Activated CD4-positive, CD25-positive, alpha-beta regulatory T cell treated with anti-CD3 and anti-CD28 coated beads, Interleukin-2, amount 50 U/mL, for 24 hours (primary cell): ENCODE measurements at places on chromosomes 6 and 20.

GRCh38 chr6:75532521-75532920 lies 38.9 kb upstream of the FILIP1 start:
- no peak for ATAC-seq

- ATAC-seq: no peak
Measured at GRCh38 chr20:5535125-5535756, 215.0 kb upstream of the SHLD1 start.

DNA sequence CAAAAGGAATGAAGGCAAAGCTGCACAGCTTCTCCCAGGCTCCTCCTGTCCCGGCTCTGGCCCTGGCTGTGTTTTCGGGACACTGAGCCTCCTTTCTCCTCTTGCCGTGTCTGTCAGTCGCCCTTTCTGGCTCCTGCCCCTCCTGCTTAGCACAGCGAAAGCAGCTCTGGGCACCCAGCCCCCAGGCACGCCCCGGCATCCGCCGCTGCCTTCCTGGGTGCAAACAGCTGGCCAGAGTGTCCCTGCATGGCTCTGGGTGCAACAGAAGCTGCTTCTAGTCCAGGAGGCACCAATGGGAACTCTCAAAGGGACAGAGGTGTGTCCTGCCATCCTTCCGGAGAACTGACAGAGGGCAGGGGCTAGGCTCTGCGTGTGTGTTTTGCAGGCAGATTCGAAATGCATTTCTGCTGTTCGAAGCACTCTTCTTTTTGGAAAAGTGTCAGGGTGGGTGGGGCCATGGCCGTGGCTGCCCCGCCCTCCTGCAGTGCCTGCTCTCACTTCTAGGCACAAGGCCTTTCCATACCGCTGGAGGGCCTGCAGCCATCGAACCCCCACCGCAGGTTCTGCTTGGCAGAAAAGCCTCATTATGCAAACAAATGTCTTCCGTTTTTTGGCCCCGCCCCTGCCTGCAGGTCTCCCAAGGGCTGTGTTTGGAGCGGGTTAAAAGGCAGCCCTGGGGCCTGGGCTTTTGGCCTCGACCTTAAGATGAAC lies 15.5 kb downstream of the COL9A3 start:
- peak; percentile 33 for ATAC-seq

GRCh38 chr6:148179786-148180185 lies 162.9 kb upstream of the SASH1 start:
- ATAC-seq: no peak

GRCh38 chr20:11686820-11687543 lies 230.7 kb upstream of the BTBD3 start:
- ATAC-seq: no peak

DNA sequence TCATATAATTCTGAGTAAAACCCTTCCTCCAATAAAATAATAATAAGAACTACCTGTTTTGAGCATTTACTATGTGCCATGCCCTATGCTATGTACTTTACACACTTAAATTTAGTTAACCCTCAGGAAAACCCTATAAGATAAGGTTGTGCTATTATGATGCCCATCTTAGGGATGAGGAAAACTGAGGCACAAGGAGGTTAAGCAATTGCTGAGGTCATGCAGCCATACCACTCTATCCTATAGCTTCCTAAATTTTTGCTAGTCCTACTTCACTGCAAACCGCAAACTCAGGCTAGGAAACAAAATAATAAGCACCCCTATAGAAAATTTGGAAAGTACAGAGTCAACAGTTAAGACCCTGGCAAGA lies 38.9 kb upstream of the GFOD1 start:
- ATAC-seq: no peak

GRCh38 chr20:40688129-40689099 lies 622 bp downstream of the MAFB start:
- no peak for ATAC-seq

DNA sequence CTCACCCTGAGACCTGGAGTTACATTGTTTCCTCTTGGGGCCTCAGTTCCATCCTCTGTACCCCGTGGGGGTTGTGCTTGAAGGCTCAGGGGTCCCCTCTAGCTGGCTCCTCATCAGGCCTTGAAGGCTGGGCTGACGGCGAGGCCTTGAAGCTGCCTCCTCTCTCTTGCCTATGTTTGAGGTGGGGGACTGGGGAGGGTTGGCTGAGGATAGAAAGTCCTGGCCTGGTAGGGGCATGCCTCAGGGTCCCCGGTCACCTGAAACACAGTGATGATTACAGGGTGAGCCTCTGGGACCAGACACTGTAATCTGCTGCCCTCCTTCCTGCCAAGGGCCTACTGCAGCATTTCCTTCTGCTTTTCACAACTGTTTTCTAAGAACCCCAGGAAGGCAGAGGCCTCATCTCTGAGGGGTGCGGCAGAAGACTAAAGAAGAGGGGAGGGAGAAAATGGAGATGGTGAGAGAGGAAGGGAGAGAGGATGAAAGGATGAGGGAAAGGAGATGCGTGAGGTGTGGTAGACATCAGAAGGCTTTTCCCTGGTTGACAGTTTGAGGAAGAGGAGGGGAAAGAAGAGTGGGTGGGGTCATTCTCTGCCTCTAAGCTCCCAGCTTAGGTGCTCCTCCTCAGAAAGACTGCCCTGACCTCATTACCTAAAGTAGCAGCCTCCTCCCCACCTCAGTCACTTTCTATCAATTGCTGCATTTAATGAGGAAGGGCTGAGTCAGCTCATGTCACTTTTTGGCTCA lies 29.7 kb downstream of the VEGFA start:
- no peak for ATAC-seq

GRCh38 chr6:42341771-42342553 lies 109.8 kb downstream of the TRERF1 start:
- no peak for ATAC-seq

- ATAC-seq: no peak
Measured at GRCh38 chr6:35357677-35358076, 15.3 kb downstream of the PPARD start.

GRCh38 chr6:83908813-83909212 lies 49.3 kb downstream of the CYB5R4 start:
- no peak for ATAC-seq

DNA sequence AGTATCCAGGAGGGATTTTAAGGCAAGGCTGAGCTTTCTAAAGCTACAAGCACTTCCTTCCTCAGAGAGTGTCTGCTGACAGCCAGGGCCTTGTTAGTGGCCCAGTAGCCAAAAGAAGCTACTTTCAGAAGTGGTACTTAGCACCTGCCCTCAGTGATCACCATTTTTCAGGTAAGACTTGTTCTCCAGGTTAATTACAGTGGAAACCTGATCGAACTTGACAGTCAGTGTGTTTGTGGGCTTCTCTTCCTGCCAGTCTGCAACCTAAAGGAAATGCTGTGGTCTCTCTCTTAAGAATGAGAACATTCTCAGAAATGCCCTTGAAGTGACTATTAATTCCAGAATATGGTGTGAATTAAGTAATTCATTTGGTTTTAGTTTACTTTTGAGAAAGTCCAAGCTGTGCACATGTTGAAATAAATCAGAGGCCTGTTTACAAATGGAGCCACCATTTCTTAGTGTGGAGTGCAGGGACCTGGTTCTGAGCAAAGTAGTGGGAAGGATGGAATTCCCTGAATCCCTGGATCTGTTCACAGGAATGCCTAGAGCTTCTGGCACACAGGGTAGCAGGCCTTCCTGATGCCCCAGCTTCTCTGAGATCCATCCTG lies 185.3 kb upstream of the AGPAT4 start:
- no peak for ATAC-seq

GRCh38 chr6:33028220-33028849 lies 18.9 kb upstream of the HLA-DOA start:
- ATAC-seq: no peak

DNA sequence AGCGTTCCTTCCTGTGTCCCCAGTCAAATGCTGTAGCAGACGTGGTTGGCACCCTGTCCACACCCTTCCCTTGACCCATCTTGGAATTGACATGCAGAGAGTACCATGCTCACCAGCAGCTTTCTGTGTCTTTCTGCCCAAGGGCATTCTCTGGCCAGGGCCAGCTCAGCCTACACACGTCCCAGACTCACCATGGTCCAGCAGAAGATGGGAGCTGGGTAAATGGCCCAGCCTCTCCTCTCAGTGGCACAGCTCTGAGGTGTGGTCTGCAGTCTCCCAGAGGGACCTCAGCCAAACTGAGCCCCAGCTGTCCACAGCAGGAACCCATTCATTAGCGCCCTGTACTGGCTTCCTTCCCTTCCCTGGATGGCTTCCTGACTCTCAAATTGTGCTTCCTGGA lies 31.1 kb upstream of the BLCAP start:
- no peak for ATAC-seq

- no peak for ATAC-seq
Measured at GRCh38 chr6:7685276-7685675, 40.6 kb upstream of the BMP6 start.

GRCh38 chr6:24549158-24549557 lies 54.4 kb downstream of the ALDH5A1 start:
- ATAC-seq: no peak

GRCh38 chr6:42359021-42359420 lies 92.7 kb downstream of the TRERF1 start:
- no peak for ATAC-seq

GRCh38 chr20:39190666-39191570 lies 228.8 kb downstream of the DHX35 start:
- no peak for ATAC-seq

DNA sequence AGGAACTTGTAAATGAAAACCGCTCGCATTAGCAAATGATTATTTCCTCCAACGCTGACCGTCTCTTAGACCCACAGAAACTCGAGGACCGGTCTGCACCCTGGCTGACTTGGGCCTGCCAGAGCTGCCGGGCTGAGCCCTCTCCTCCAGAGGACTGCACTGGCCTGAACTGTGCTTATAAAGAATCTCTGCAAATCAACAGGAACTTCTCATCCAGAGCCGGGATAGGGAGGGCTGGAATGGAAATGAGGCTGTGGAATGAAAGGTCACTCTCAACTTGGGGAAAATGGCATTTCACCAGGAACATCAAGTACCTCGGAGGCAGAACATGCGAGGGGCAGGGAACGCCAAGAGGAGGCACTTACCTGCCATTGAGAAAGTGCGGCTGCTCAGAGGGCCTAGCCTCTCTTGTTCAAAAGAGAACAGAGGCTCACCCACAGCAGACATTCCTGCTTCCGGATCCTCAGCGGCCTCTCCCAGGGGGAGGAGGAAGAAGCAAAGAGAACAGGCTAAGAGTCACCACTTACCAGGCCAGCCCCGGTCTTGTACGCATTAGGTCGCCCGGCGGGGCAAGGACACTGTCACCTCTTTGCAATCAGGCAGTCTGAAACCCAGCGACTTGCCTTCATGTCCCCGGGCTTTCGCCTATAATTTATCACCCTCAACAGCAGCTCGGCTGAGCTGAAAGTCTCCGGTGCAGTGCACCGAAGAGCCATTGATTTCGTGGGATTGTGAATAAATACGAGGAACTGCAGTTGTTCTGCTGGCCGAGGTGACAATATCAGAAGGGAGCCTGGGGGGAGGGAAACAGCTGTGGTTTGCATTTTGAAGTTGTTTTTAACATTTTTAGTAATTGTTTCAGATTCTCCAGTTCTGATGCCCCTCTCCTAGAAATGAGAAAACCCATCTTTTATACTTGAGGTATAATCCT lies 37.6 kb downstream of the ZMYND8 start:
- ATAC-seq: no peak

GRCh38 chr6:6091608-6092002 lies 84.9 kb upstream of the NRN1 start:
- no peak for ATAC-seq

DNA sequence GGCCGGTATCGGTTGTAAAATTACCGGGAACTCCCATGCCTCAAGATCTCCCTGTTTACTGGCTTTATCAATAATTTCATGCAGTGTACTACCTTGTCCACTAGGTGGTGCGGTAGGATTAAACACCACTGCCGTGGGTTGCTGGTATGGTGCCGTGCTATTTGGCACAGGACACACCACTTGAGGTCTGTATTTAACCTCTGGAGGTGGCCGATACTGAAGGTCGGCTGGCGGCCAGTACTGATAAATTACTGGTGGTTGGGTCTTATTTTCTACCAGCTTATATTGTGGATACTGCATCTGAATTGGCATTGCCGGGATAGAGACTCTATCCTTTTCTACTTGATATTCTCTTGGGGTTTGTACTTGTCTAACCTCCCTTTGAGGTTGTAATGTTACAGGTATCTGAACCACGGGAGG lies 14.3 kb upstream of the PTCRA start:
- ATAC-seq: peak; percentile 90

DNA sequence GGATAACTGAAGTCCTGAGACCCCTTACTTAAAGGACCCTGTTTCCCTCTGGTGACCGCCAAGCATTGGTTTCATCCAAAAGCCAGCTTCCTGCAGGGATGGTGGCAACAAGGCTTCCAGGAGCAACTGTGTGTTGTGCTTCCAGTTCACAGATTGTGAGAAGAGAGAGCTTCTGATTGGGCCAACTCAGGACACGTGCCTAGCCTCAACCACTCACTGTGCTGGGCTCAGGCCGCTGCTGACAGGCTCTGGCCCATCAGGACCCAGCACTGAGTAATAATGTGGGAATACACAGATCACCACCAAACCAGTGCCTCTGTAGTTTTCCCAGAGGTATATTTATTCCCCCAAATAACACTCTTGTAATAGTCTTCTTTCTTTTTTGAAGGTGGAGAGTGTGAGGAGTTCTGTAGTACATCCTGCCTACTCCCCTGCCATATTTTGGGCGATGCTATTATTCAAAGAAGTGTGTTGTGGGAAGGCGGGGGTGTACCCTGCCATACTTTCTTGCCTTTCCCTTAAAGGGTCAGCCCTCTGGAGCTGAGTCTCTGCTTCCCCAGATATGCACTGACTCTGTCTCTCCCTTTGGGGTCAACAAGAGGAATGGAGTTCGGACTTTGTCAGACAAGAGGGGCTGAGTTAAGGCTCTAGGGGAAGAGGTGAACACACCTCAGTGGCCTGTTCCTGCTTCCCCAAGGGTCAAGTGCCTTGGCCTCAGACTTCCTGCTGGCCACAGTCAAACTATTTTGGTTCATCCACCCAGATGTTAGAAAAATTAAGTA lies 23.2 kb downstream of the PPP1R16B start:
- no peak for ATAC-seq

- ATAC-seq: peak; percentile 61
Measured at GRCh38 chr6:41191569-41191968, 9.4 kb downstream of the TREML2 start.

DNA sequence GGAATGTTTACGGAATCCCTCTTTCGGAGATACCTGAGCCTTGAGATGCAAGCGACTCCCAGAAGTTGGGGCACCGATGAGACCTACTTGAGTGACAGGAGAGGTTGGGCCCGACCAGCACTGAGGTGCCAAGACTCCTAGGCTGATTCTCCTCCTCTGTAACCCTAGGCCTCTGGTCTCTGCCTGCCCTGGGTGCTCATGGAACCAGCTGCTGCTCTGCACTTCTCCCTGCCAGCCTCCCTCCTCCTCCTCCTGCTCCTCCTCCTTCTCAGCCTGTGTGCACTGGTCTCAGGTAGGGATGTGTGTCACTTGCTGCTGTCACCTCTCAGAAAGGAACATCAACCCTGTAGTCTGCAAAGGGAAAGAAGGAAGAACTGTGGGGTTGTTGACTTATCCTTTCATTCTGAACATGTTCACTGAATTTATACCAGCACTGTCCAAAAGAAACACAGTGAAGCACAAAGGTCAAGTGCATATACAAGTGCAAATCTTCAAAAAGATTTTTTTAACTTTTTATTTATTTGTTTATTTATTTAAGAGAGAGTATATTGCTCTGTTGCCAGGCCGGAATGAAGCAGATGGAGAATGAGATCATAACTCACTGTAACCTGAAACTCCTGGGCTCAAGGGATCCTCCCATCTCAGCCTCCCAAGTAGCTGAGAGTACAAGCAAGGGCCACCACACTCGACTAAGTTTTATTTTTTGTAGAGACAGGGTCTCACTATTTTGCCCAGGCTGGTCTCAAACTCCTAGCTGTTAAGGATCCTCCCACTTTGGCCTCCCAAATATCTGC lies 913 bp downstream of the BTN2A2 start:
- peak; percentile 31 for ATAC-seq

GRCh38 chr6:139392794-139393193 lies 18.3 kb upstream of the CITED2 start:
- ATAC-seq: peak; percentile 43

GRCh38 chr6:89145091-89145955 lies 532 bp upstream of the PM20D2 start:
- ATAC-seq: peak; percentile 75
